ENCODE measurements at places on chromosomes 3 and 15.

DNA sequence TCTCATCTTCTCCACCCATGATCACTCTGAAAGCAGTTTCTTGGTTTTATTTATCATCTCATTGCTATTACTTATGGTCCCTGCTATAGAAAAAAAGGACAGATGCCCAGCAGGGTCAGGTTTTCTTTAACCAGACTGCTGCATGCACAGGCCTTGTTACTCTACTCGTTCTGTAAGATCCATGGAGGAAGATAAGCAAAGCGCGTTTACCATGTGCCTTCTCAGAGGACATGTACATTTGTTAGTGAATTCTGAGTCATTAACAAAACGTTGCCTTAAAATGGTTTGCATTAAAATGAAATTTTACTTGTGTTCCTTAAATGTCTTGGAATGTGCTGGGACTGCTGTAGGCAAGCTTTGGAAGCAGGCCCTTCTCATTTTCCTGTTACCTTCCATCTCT is 657.3 kb upstream of the KCNMB2 start:
- H3K36me3 ChIP-seq: no peaks in the 10 kb centered on the region
- H3K27ac ChIP-seq: no peak overlapping the region
- DNase-seq: no peak
- H3K4me3 ChIP-seq: no peak overlapping the region

DNA sequence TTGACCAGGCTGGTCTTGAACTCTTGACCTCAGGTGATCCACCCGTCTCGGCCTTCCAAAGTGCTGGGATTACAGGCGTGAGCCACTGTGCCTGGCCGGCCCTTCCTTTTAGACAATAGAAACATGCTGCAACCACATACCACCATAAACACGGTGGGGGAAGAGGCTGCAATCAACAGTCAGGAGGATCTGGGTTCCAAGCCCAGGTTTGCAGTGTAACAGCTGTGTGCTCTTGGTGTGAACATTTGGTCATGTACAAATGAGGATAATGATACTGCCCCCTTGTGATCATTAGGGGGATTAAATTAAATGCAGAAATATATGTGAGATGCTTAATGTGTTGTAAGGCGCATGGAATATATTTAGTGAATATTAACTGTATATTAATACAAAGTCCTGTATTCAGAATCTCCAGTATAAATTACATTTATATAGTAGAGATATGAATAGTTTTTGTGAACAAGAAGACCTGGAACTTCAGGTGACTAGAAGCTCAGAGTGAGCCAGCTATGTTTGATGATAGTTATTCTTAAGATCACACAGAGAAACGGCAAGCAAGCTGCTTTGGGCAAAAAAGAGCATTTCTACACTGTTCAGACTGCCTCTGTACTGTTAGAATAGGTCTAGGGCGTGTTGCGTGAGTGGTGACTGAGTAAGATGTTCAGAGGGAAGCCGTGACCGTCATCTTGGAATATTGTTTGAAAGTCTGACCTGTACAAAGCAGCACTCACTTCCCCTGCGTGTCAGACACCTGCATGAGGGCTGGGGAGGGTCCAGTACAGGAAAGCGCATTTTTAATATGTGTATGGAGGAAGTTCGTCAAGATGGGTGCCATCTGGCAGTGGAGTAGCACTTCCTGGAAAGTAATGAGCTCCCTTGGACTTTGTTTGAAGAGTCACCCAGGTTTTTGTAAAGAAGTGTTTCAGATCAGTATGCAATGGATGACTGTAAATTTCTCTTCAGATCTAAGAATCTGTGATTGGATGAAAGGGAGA is 125.8 kb downstream of the PGPEP1L start:
- no peak overlapping the region for H3K4me3 ChIP-seq
- no peak overlapping the region for H3K27ac ChIP-seq
- H3K4me1 ChIP-seq: peaks cover 3% of the 10 kb centered on the region
- no peak for DNase-seq
- H3K36me3 ChIP-seq: no peaks in the 10 kb centered on the region

- peaks cover 14% of the 10 kb centered on the region for H3K4me1 ChIP-seq
- H3K36me3 ChIP-seq: no peaks in the 10 kb centered on the region
- DNase-seq: no peak
- H3K4me3 ChIP-seq: peak overlapping the region; percentile 89
- H3K27ac ChIP-seq: peak overlapping the region; percentile 92
Measured at GRCh38 chr3:138833899-138834595, 681 bp downstream of the PIK3CB start.

DNA sequence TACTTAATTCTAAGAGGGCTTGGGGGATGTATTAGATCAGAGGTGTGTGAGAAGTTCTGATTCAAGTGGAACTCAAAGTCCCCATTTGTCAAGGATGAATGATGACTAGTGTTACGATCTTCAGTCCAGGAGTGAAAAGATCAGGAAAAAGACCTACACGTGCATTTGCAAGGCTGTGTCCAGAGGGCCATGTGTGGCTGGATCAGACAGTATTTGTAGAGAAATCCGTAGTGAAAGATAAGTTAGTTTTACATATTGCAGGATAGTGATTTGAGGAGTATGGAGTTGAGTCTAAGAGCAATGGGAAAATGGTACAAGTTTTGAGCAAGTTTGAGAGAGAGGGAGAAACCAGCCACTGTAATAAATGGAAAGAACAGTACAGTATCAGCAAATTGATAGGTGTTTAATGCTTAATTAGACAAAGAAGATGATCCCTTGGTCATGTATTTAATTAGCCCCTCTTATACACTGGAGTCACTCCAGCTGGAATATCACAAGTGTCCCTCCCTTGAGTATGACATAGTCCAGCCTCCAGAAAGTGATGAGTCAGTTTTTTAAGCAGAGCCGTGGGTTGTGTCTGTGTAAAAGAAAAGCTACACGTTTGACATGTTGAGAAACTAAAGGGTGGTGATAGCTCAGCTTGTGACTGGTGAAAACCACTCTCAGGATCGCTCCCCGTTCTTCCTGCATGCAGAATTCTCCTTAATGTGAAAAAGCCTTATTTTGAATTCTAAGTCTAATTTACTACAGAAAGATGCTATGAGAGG is 348.8 kb downstream of the ROBO1 start:
- H3K4me3 ChIP-seq: no peak overlapping the region
- H3K27me3 ChIP-seq: no peaks in the 10 kb centered on the region
- H3K4me1 ChIP-seq: no peaks in the 10 kb centered on the region
- H3K27ac ChIP-seq: no peak overlapping the region
- no peaks in the 10 kb centered on the region for H3K36me3 ChIP-seq
- no peak for DNase-seq

GRCh38 chr3:190862209-190863118 is at the start of gene GMNC:
Gene GMNC, minus strand, starts transcription at chr3:190862694. Its CDS starts 79 bp downstream, at chr3:190862615.
- peak within 1 kb of the TSS; percentile 66 for H3K27ac ChIP-seq
- peak; percentile 94 for DNase-seq
- no peaks in the 10 kb centered on the region for H3K4me1 ChIP-seq
- no peaks in the 10 kb centered on the region for H3K27me3 ChIP-seq
- peak within 1 kb of the TSS; percentile 62 for H3K4me3 ChIP-seq

DNA sequence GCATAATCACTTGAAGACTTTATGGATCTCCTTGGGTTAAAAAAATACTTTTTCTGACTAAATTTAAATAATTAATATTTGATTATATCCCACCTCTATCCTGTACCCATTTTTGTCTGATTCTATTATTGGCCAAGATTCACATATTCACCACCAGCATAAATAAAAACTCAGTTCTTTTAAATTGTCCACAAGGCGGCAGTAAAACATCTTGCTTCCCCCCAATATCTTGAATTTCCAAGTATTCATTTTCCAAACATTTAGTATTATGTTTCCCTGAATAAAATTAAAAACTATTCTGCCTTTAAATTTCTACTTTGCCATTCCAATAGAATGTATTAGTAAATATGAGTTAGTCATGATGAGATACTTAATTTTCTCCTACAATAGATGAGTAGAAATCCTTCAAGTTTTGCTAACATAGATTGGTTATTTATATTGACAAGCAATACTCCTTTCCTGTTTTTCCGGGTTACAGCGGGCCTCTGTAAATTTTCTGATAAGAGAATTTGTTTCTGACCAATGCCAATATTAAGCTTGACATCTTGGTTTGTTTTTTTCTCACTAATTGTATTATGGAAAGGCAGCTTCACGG is 218.7 kb upstream of the MDFIC2 start:
- no peaks in the 10 kb centered on the region for H3K36me3 ChIP-seq
- no peak overlapping the region for H3K4me3 ChIP-seq
- no peaks in the 10 kb centered on the region for H3K27me3 ChIP-seq
- peaks cover 6% of the 10 kb centered on the region for H3K4me1 ChIP-seq
- no peak overlapping the region for H3K27ac ChIP-seq

GRCh38 chr3:180283251-180283650 is 246.5 kb upstream of the PEX5L start:
- DNase-seq: no peak
- no peak overlapping the region for H3K27ac ChIP-seq
- H3K36me3 ChIP-seq: no peaks in the 10 kb centered on the region
- no peak overlapping the region for H3K4me3 ChIP-seq

DNA sequence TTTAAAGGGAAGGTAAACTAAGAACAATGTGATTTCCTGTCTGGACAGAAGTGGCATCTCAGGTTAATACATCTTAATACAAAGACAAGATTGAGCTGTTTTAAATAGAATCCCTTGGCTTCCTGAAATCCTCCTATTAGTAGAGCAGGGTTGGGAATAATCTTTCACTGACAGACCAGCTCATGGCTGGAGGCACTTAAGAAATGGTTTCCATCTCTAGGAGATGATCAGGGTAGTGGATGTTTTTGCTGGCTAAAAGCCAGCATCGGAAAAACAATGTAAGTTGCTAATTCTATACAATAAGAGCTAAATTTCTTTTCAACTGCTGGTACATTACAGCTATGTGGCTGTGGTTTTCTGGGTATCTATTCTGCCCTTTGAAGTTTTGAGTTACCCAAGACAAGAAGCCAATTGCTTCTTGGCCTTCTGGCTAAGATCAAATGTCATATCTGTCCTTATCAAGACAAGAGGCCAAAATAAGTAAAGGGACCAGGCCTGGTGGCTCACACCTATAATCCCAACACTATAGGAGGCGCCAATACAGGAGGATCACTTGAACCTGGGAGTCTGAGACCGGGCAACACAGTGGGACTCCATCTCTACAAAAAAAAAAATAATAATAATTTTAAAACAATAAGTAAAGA is 49.6 kb downstream of the SHQ1 start:
- DNase-seq: no peak
- H3K4me1 ChIP-seq: no peaks in the 10 kb centered on the region
- H3K4me3 ChIP-seq: no peak overlapping the region
- H3K27ac ChIP-seq: no peak overlapping the region

DNA sequence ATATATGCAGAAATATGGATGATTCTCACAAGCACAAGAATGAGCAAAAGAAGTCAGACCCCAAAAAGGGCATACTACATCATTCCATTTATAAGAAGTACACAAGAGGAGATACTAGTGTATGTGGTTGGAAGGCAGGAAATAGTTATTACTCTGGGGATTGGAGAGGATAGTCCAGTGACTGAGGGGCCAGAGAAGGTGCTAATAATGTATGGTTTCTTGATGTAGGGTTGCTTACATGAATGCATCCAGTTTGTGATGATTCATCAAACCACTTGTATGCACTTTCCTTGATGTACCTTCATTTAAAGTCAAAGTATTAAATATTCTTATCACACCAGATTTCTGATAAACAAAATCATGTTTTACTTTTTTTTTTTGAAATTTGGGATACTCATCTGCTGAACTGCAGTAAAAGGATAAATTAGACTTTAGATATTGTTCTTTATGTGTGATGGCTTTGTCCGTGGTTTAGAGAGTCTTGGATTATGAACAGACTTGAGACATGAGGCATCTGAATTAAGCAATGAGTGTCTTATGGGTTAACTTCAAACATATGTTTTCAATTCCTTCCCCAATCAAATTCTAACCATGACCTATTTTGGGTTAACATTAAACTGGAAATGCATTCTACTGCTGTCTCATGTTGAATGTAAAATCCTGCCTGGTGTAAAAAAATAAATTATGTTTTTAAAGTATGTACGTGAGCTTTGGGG is 171.2 kb downstream of the SEMA6D start:
- H3K27ac ChIP-seq: no peak overlapping the region
- no peak for DNase-seq
- H3K36me3 ChIP-seq: no peaks in the 10 kb centered on the region
- no peak overlapping the region for H3K4me3 ChIP-seq

DNA sequence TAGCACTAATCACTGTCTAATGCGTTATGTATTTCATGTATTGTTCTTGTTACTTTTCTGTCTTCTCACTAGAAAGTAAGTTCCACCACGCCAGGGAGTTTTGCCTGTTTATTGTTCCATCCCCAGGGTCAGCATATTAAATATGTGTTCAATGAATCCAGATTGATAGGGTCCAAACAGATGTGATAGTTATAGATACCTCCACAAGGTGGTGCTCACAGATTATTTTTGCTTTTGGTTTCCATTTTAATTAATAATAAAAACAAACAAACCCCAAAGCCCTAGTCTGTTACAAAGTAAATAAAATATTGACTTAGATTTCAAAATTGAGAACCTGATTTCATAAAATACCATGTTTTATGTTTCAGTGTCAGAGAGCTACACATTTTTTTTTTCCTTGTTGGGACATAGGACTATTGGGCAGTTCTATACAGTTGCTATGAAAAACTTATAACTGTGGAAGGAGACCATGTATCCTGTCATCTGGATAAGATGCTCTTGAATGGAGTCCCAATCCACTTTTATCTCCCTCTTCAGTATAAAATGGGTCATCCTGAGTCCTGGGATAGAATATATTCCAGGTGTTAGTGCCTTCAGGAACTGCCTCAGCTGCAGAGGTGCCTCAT is 12.4 kb downstream of the OTOL1 start:
- H3K4me1 ChIP-seq: no peaks in the 10 kb centered on the region
- H3K27me3 ChIP-seq: no peaks in the 10 kb centered on the region
- H3K36me3 ChIP-seq: no peaks in the 10 kb centered on the region
- no peak for DNase-seq
- no peak overlapping the region for H3K27ac ChIP-seq

DNA sequence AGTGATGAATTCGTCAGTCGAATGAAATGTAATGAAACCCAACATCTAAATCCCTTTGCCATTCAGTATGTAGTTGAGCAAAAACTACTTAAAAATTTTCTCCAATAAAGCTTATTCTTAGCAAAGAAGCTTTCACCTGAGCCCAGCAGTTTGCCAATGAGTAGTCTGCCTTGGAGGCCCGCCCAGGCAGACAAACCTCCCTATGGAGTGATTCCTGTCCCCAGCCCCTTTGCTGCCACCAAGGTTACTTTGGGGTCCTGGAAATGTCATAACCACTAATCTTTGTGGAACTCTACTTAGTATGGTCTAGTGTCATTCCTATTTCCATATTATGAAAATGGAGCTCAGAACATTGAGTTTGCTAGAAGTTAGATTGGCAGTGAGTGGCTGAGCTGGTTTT is 12.1 kb downstream of the UBAP1L start:
- H3K27me3 ChIP-seq: no peaks in the 10 kb centered on the region
- no peak overlapping the region for H3K27ac ChIP-seq
- no peak overlapping the region for H3K4me3 ChIP-seq
- DNase-seq: no peak
- H3K36me3 ChIP-seq: peaks cover 23% of the 10 kb centered on the region

GRCh38 chr3:54122324-54123002 is at the start of gene CACNA2D3:
Gene CACNA2D3, plus strand, starts transcription at chr3:54122552.
- H3K4me3 ChIP-seq: peak within 1 kb of the TSS; percentile 52
- H3K27me3 ChIP-seq: peaks cover 11% of the 10 kb centered on the region
- H3K36me3 ChIP-seq: no peaks in the 10 kb centered on the region
- H3K4me1 ChIP-seq: peaks cover 12% of the 10 kb centered on the region

Measured in upper lobe of left lung (tissue), 6 donors.